Nucleus accumbens (tissue), 56 donors: ENCODE measurements at places on chromosomes 3 and 15.
A peak's percentile ranks its signal among the peaks of the same experiment; 100 is the strongest.

- no peak for DNase-seq
Observed at GRCh38 chr3:47803480-47804025, 615 bp downstream of the DHX30 start.

GRCh38 chr15:80479191-80479590 lies 75.0 kb downstream of the ARNT2 start:
- DNase-seq = no peak

- DNase-seq = no peak
Observed at GRCh38 chr15:96046620-96047240, 283.8 kb upstream of the NR2F2 start.

- DNase-seq = no peak
Observed at GRCh38 chr3:13045241-13045903, 27.9 kb downstream of the IQSEC1 start.

- no peak for DNase-seq
Observed at GRCh38 chr3:122052968-122053367, 2.2 kb upstream of the CD86 start.

GRCh38 chr15:99504071-99504822 lies 61.5 kb upstream of the MEF2A start:
- DNase-seq = no peak

- no peak for DNase-seq
Observed at GRCh38 chr3:69058180-69058946, 6.2 kb upstream of the TMF1 start.

GRCh38 chr3:41836360-41837134 lies 125.4 kb downstream of the ULK4 start:
- DNase-seq = no peak

GRCh38 chr3:190444006-190444405 lies 5.7 kb downstream of the TMEM207 start:
- no peak for DNase-seq

- no peak for DNase-seq
Observed at GRCh38 chr3:197795200-197795599, 4.1 kb downstream of the LRCH3 start.

DNA sequence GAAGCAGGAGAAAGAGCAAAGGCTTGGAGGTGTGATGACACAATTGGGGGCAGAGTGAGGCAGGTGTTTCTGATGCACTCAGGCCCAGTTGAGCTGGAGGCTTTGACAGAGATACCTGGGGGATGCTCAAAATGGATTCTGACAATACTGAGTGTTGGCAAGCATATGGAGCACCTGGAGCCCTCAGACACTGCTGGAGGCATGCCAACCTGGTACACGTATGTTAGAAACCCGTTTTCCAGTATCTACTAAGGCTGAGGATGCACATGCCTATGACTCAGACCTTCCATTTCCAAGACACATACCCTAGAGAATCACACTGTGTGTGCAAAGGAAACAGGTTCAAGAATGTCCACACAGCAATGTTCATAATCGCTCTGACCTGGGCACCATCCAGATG lies 58.7 kb downstream of the WNT7A start:
- no peak for DNase-seq

GRCh38 chr3:102529452-102529851 lies 94.6 kb downstream of the ZPLD1 start:
- DNase-seq = no peak

- no peak for DNase-seq
Observed at GRCh38 chr3:126266291-126266840, 86.0 kb upstream of the ALDH1L1 start.

- no peak for DNase-seq
Observed at GRCh38 chr3:64049136-64049535, 25.8 kb upstream of the PSMD6 start.

DNA sequence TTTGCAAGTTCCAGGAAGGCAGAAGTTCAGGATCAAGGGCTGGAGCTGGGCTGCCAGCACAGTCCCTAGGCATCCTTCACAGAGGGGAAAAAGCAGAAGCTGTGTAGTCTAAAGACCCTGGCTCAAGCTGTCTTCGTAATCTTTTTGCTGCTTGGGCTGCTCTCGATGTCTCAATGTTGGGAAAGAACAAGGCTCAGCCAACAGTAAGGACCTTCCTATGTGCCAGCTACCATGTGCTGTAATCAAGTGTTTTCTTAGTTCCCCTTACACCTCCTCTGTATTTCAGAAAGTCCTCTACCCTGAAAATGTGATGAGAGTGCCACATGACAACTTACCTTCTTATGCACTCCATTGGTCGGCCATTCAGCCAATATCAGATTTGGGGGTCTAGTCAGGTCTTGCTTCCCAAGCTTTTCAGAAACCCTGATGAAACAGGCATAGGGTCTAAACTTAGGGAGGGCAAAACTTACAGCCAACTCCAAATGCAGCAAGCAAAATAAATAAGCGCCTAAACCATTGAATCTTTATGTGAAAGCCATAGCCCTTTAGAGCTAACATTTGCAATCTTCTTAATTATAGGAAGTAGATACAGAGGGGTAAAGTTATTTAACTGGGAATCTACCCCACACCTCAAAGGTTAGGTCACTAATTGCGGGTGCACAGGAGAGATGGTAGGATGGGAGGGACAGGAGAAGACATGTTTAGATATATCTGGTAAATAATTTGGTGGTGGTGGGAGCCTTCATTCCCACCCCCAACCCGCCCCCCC lies 1.2 kb upstream of the EDEM1 start:
- no peak for DNase-seq

- DNase-seq = no peak
Observed at GRCh38 chr3:187799942-187800641, 54.8 kb upstream of the BCL6 start.

- DNase-seq = no peak
Observed at GRCh38 chr3:74288761-74289160, 325.7 kb downstream of the CNTN3 start.

DNA sequence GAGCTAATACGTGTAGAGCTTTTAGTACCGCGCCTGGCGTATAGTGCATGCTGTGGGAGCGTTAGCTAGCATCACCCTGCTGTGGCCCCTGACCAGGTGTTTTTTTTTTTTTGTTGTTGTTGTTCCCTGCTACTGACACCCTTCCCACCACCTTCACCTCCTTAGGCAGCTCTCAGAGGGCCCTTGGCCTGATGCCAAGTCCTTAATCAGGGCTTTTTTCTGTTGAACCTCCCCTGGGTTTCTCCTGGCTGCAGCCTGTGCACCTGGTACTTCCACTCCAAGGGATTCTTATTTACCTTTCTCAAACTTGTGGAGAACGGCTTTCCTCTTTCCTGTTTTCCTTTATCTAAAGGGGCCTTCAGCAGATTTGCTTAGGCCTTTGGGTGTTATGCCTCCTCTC lies 53.3 kb downstream of the SLC7A14 start:
- DNase-seq = no peak

GRCh38 chr3:156633335-156633734 lies 41.1 kb upstream of the TIPARP start:
- DNase-seq = no peak

DNA sequence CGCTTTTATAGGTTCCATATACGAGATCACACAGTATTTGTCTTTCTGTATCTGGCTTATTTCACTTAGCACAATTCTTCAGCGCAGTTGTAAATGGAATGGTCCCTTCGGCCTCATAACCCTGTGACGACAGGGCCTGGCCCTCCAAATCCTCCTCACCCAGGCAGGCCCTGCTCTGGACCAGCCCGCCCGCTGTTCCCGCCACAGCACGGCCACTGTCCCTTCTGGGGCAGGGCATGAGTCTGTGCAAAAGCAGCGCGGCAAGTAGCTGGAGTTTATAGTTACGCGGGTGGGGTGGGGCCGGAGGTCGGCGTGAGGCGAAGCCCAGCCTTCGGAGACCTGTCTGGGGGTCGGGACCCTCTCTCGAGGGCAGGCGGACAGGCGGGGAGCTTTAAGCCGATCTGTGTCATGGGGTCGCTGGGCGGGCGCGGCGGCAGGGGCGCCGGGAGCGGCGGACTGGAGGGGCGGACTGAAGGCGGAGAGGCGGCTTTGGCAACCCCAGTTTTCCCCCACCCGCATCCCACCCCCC lies 543 bp downstream of the ARPIN start:
- DNase-seq = peak; percentile 12

DNA sequence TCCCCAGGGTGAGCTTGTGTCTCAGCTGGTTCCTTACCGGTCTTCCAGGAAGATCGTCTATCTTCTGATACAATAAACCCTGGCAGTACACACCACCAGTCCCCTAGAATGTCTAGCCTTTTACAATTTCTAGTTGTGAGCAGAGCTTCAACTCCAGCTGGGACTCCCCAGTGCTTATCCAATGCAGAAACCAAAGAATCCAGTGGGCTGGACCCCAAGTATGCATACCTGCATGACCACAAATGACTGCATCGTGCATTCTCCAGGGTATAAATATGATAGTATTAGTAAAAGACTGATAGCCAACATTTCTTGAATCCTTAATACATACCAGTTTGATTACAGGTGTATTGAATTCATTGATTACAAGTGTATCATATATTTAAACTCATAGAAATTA lies 176.0 kb downstream of the SATB1 start:
- DNase-seq = no peak

GRCh38 chr15:39976291-39977274 lies 42.7 kb downstream of the EIF2AK4 start:
- DNase-seq = no peak

- DNase-seq = no peak
Observed at GRCh38 chr3:43080726-43081568, 24.9 kb downstream of the POMGNT2 start.

GRCh38 chr3:188076176-188076575 lies 77.8 kb upstream of the LPP start:
- peak; percentile 70 for DNase-seq

- no peak for DNase-seq
Observed at GRCh38 chr3:133460809-133461208, 61.0 kb downstream of the BFSP2 start.

DNA sequence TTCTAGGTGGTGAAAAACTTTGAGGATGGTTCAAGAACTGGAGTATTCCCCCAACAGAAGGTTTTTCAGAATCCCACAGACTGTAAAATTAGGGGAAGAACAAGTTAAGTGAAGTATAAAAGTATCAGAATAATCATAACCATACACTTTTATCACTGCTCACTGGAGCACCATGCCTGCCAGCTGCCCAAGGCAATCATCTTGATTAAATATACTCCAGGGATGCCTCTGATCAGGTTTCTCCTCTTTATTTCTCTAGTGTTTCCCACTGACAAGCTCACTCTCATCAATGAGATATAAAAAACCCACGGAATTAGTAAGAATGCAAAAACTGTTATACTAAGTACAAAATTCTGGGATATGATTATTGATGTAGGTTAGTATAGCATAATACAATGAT lies 108.0 kb downstream of the STAG1 start:
- no peak for DNase-seq

DNA sequence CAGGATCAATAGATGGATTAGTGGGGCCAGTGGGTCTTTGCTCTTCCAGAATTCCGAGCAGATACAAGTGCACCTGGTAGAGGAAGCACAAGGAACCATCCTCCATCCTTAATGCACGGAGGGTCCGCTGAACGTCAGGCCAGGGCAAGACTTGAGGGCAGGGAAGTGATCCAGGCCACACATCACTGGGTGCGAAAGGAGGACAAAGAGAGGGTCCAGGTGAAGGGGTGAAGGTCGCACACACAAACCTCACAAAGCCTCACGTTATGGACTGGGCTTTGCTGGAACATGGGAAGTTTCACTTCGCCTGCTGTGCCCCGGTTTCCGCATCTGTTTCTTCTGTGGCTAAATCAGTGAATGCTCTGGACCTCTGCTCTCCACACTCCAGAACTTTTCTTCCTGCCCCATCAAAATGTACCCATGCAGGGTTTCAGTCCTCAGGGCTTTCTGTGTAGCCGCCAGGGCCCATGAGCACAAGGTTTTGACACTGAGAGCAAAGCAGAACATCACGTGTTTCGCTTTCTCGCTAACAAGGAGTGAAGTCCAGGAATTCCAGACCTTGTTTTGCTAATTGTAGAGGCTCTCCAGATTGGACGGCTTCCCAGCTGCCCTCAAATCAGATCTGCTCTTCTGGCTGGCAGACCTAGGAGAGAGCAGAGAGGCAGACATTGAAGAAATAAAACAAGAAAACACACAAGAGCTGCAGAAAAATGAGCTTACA lies 56.3 kb downstream of the KLF15 start:
- DNase-seq = no peak

- DNase-seq = no peak
Observed at GRCh38 chr15:30055604-30056003, 27.2 kb upstream of the GOLGA8J start.

- DNase-seq = no peak
Observed at GRCh38 chr15:33780011-33780768, 188.1 kb upstream of the CHRM5 start.

GRCh38 chr15:39411102-39411989 lies 169.5 kb upstream of the THBS1 start:
- DNase-seq = no peak

- DNase-seq = no peak
Observed at GRCh38 chr3:65880350-65880749, 158.4 kb downstream of the MAGI1 start.

DNA sequence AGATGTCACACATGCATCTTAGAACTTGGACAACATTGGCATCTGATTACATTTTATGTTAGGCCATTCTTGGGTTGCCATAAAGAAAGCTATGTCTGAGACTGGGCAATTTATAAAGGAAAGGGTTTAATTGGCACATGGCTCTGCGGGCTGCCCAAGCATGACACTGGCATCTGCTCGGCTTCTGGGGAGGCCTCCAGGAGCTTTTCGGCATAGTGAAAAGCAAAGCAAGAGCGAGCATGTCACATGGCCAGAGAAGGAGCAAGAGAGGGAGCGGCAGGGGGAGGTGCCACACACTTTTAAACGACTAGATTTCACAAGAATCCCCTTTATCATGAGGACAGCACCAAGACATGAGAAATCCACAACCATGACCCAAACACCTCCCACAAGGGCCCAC lies 11.3 kb downstream of the RYR3 start:
- no peak for DNase-seq

DNA sequence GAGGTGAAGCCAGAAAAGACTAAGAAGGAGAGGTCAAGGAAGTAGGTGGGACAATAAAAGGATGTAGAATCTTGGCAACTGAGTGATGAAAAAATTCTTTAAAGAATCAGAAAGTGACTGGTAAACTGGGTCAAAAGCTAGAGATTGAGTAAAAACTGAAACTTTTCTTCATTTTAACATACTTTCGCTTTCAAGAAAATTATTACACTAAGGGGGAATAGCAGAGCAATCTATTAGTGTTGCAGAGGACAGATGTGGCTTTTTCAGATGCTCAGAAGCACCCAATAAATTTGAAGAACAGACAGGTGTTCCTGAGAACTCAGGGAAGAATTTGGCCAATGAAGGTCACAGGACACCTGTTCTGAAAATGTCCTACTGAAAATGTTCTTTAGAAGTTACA lies 805.4 kb upstream of the ALCAM start:
- no peak for DNase-seq

DNA sequence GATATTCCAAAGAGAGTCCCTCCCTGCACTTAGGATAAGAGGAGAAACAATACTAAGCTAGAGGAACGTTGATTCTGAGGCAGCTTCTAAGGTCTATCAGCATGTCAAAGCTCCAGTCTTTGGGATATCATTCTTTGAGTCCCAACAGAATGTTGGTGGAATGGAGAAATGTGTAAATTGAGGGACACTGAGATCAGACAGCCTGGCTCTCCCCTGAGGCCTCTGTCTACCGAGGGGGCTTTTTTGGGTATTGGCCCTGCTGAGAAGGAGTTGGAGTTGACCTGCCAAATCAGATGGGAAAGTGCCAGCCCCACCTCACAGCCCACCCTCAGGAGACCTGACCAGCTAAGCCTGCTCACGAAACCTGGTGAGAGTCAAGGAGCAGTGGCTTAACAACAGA lies 27.6 kb upstream of the LRTM1 start:
- no peak for DNase-seq

GRCh38 chr3:38327335-38328009 lies 19.1 kb upstream of the XYLB start:
- DNase-seq = no peak

GRCh38 chr15:99359769-99360168 lies 108.5 kb downstream of the LRRC28 start:
- DNase-seq = no peak
